Mammary epithelial cell (primary cell): ENCODE measurements at places on chromosomes 11 and 22.

- no peak for DNase-seq
These were observed 107.6 kb downstream of the GALNT18 start for GRCh38 chr11:11514246-11514645.

- DNase-seq, result no peak
These were observed 2.2 kb upstream of the OR51E2 start for GRCh38 chr11:4699697-4700435.

DNA sequence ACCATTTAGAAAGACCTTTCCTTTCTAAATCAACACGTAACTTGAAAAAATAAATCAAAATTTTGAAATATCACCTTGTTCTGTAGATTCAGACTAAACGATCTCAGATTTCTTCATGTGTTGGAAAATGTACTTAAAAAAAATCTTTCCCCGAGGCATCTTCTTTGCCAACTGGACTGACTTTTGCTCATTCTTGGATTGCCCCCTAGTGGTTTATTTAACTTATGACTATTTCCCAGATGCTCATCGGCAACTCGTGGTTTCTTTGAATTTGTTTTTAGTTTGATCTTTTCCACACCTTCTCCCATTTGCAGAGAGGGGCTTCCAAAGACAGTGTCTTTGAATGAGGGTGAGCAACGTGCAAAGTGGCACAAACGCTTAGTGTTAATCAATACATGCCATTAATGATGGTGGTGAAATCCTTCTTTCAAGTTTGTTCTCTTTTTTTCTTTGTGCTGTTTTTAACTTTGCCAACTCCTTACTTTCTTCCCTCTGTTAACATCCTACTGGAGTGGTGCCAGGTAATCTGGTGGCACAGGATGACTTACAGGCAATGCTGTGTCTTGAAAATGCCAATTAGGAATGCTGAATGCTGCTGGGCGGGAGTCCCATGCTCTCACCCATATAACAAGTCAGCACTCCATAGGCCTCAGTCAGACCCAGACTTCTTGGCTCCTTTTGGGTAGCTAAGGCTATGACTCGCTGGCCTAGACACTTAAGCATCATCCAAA is 18.3 kb downstream of the PRSS23 start:
- DNase-seq, result peak; percentile 50

- DNase-seq, result no peak
These were observed 15.2 kb upstream of the GCAT start for GRCh38 chr22:37792494-37792893.

DNA sequence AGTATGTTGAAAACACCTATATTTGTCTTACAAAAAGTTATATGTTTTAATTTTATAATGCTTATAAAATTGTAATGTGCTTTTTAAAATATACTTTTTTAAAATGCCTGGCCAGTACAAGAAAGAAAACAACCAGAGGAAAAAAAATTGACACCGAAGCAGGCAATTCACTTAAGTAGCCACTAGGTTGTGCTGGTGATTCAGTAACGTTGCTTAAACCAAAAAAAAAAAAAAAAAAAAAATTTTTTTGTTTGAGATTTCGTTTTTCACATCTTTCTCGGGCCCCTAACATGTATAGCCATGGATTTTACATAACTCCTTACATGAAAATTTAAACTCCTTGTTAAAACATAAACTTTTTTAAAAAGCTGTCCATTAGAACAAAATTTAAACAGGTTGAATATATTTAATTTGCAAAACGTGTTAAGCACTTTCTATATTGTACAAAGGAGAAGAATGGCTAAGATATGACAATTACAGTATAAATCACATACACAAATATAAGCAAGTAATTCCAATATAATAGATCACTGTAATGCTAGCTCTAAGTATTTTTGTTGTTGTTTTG is 9.2 kb downstream of the OR8B4 start:
- DNase-seq, result no peak

- DNase-seq, result no peak
These were observed 45.5 kb upstream of the TTLL12 start for GRCh38 chr22:43232445-43232844.
